GM12878 (cell line): ENCODE measurements at places on chromosomes 12 and 14. TPM values are rescaled to one million over a fixed set of nuclear protein-coding genes. Genes with fewer than 3 reads are reported as not detected.
A peak's percentile ranks its signal among the peaks of the same experiment; 100 is the strongest.

- H3K4me1 ChIP-seq: no peaks in the 10 kb centered on the region
- no peak overlapping the region for H3K4me3 ChIP-seq
- no peak overlapping the region for H3K27ac ChIP-seq
- H3K36me3 ChIP-seq: no peaks in the 10 kb centered on the region
- no peak for DNase-seq
- H3K27me3 ChIP-seq: no peaks in the 10 kb centered on the region
Observed at GRCh38 chr12:16008421-16008824, 97.3 kb downstream of the DERA start.

DNA sequence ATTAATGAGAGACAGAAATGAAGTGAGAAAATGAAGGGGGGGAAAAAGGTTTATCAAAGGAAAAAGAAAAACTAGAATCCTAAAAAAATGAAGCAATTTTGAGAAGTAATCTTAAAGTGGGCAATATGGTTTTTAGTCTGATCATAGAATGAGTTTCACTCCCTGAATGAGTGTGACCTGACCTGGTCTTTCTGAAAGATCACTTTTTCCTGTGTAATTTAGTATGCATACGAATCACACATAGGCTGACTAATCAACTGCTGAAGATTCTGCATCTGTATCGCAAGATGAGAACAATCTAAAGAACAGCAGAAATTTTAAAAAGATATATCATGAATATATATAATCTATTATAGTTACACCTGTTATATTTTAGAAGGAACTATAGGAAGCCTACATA is 11.3 kb downstream of the GNPTAB start:
- no peak overlapping the region for H3K4me3 ChIP-seq
- peaks cover 11% of the 10 kb centered on the region for H3K4me1 ChIP-seq
- no peaks in the 10 kb centered on the region for H3K27me3 ChIP-seq
- DNase-seq: no peak
- H3K36me3 ChIP-seq: no peaks in the 10 kb centered on the region; the same call in 1 of the 2 replicates

- no peak overlapping the region for H3K27ac ChIP-seq
- no peak for DNase-seq
Observed at GRCh38 chr12:62916632-62917425, 18.1 kb downstream of the PPM1H start.

- no peaks in the 10 kb centered on the region for H3K27me3 ChIP-seq
- no peaks in the 10 kb centered on the region for H3K36me3 ChIP-seq
- H3K4me3 ChIP-seq: no peak overlapping the region
- H3K27ac ChIP-seq: no peak overlapping the region
Observed at GRCh38 chr14:90177539-90178189, 78.7 kb upstream of the PSMC1 start.

- peak overlapping the region; percentile 72 for H3K27ac ChIP-seq
- no peaks in the 10 kb centered on the region for H3K36me3 ChIP-seq
- peaks cover 30% of the 10 kb centered on the region for H3K4me1 ChIP-seq
- no peaks in the 10 kb centered on the region for H3K27me3 ChIP-seq
- H3K4me3 ChIP-seq: no peak overlapping the region
- peak; percentile 79 for DNase-seq
Observed at GRCh38 chr14:30849354-30849753, 25.0 kb upstream of the COCH start.

DNA sequence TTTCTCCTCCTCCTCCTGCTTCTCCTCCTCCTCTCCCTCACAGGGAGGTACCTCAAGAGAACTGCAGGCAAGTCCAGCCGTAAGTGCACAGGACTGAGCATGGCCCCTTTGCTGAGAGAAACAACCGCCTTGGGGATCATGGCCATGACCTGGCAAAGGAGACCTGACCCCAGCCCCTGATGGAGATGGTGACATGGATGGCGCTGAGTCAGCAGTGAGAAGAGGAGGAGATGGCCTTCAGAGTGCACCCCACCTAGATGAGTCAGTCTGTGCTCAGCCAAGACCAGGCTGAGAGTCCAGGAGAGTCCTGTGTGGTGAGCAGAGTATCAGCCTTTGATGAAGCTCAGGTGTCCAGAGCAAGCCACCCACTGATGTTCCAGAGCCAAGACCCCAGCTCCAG is 36.4 kb downstream of the MEG3 start:
- H3K27me3 ChIP-seq: no peaks in the 10 kb centered on the region
- no peak for DNase-seq
- H3K27ac ChIP-seq: no peak overlapping the region

DNA sequence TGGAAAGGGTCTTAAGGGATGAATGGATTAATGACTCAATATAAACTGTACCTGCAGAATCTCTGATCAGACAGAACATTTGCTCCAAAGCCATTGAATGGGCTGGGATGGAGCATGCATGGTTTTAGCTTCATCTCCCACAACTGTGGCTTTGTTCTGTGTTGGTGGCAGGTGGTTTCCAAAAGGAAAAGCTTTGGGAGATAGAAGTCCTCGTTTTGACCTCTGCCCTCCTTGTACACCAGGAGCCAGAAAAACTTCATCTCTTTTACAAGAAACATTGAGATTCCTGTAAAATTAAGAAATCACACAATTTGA is 39.5 kb downstream of the GPR65 start:
- no peaks in the 10 kb centered on the region for H3K4me1 ChIP-seq
- no peaks in the 10 kb centered on the region for H3K36me3 ChIP-seq
- H3K27me3 ChIP-seq: no peaks in the 10 kb centered on the region
- no peak for DNase-seq

- DNase-seq: no peak
- H3K27ac ChIP-seq: no peak overlapping the region
- H3K27me3 ChIP-seq: no peaks in the 10 kb centered on the region
- H3K4me1 ChIP-seq: no peaks in the 10 kb centered on the region
Observed at GRCh38 chr12:125454786-125455480, 389.7 kb downstream of the AACS start.

DNA sequence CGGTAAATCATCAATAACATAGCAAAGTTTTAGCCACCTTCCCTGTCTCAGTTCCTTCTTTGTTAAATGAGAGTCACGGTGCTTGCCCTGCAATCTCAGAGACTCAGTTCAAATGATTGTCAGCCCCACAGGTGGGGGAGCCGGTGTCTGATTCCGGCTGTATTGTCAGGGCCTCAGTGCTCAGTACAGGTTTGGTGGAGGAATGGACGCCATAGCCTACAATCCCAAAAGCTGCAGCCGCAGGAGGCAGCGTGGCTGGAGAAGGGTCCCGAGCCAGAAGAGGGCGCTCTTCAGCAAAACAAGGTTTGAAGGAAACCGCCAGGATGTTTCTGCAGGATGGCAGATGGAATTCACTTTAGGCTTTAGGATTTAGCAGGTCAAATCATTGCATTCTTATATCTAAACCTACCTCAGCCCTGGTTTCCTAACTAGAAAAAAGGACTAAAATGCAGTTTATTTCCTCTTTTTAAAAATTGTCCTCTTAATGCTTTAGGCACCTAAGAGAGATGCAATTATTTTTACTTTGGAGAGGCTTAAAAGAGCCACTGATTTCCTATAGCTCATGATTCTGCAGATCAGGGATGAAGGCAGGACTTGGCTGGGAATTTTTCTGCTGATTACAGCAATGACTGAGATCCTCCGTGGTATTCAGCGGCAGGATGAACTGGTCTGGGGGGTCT is 29.2 kb downstream of the FOS start:
- no peaks in the 10 kb centered on the region for H3K27me3 ChIP-seq
- DNase-seq: no peak
- H3K27ac ChIP-seq: no peak overlapping the region
- H3K4me3 ChIP-seq: no peak overlapping the region
- H3K4me1 ChIP-seq: peaks cover 8% of the 10 kb centered on the region

DNA sequence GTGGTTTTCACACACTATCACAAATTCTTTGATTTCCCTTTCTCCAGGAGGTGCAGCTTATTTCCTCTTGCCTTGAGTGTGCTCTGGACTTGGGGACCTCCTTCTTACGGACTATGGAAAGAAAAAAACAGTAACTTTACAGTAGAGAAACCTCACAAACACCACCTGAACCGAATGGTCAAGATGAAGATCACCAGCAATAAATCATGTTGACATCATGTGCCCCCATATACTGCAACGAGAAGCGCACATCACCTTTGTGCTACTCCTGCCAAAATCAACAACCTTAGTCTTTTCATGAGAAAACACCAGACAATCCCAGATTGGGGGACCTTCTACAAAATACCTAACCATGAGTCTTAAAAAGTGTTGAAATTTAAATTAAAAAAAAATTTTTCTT is 13.3 kb upstream of the NYNRIN start:
- no peak overlapping the region for H3K27ac ChIP-seq
- no peaks in the 10 kb centered on the region for H3K36me3 ChIP-seq
- no peaks in the 10 kb centered on the region for H3K27me3 ChIP-seq
- H3K4me3 ChIP-seq: no peak overlapping the region

- peaks cover 14% of the 10 kb centered on the region for H3K4me1 ChIP-seq
- no peaks in the 10 kb centered on the region for H3K27me3 ChIP-seq
- H3K4me3 ChIP-seq: no peak overlapping the region
- peaks cover 1% of the 10 kb centered on the region; the same call in 1 of the 2 replicates for H3K36me3 ChIP-seq
- H3K27ac ChIP-seq: no peak overlapping the region
Observed at GRCh38 chr14:73267474-73267873, 30.2 kb downstream of the PAPLN start.

DNA sequence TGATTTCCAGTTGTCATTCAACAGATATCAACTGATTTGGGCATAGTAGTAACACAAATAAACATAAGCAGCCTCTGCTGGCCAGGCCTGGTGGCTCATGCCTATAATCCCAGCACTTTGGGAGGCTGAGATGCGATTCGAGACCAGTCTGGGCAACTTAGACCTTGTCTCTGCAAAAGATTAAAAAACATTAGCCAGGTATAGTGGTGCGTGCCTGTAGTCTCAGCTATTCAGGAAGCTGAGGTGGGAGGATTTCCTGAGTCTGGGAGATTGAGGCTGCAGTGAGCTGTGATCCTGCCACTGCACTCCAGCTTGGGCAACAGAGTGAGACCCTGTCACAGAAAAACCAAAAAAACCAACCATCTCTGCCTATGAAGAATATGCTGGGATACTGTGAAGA is 7.1 kb downstream of the METAP2 start:
- H3K27ac ChIP-seq: no peak overlapping the region
- no peaks in the 10 kb centered on the region for H3K36me3 ChIP-seq
- H3K27me3 ChIP-seq: no peaks in the 10 kb centered on the region
- H3K4me1 ChIP-seq: peaks cover 5% of the 10 kb centered on the region; the same call in 1 of the 2 replicates
- no peak overlapping the region for H3K4me3 ChIP-seq

GRCh38 chr14:81208489-81208888 is 12.3 kb downstream of the GTF2A1 start:
- H3K27ac ChIP-seq: peak overlapping the region; percentile 28; the same call in 1 of the 2 replicates
- H3K4me3 ChIP-seq: no peak overlapping the region
- H3K27me3 ChIP-seq: no peaks in the 10 kb centered on the region

DNA sequence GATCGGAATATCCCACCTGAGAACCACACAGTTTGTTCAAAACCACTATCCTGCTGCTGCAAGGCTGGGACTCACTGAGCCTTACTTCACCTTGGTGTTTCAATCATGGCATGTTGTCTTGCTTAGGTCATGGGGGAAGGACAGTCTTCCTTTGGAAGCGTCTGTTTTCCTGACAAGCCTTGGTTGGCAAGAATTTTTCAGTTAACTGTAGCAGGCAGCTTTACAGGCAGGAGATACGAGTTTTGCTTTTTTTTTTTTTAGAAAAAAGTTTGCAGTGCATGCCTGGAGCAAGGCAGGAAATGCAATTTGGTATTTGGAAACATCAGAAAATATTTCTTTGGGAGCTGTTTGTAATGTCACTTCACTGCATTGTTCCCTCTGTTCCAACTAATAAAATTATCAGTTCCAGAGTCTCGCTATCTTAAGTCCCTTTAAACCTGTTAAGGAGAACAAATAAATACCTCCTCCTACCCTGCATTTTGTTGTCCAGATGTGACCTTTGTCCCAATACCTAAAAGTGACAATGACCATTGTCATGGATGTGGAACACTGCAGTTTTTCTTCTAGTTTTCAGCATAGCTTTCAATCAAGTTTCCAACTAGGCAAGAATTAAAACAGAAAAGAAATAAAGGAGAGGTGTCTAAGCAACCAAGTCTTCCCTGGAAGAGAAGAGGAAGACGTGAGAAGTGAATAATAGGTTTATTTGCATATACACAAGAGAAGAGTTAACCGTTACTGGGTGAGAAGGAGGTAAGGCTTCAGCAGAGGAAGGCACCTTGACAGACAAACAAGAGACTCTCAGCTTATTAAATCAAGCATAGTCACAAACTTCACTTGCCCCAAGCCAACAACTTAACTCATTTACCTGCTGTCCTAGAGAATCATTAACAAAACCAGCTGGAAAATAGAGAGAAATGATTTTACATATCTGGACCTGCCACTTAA is 71.4 kb upstream of the ACTN1 start:
- H3K4me3 ChIP-seq: no peak overlapping the region
- H3K27ac ChIP-seq: no peak overlapping the region
- H3K36me3 ChIP-seq: peaks cover 15% of the 10 kb centered on the region; the same call in 1 of the 2 replicates
- no peak for DNase-seq
- no peaks in the 10 kb centered on the region for H3K27me3 ChIP-seq
- H3K4me1 ChIP-seq: no peaks in the 10 kb centered on the region

DNA sequence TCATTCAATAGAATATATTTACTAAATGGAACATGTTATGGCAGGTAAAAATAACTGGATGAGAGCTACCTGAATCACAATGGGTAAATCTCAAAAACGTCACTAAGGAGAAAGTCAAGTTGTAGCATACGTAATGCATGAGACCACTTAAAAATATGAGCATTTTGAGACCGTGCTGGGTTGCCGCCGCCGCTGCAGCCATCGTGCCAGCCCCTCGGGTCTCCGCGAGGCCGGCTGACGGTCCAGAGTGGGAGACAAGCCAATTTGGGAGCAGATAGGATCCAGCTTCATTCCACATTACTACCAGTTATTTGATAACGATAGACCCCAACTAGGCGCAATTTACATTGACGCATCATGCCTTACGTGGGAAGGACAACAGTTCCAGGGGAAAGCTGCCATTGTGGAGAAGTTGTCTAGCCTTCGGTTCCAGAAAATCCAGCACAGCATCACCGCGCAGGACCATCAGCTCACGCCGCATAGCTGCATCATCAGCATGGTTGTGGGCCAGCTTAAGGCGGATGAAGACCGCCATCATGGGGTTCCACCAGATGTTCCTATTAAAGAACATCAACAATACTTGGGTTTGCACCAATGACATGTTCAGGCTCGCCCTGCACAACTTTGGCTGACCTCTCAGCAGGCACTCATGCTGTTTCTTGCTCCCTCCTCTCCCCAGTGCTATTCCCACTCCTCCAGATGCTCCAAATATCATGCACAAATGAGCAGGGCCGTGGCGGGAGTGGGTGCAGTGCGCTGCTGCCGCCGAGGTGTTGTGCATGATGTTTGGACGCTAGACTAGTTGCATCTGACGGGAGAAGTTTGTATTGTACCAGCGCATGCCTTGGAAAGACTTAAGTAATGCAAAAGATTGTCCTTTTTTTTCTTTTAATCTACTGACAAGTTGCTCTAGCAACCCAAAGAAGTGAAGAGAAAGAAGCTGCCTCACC is 6.3 kb upstream of the BRMS1L start:
- no peaks in the 10 kb centered on the region for H3K4me1 ChIP-seq
- DNase-seq: no peak
- H3K36me3 ChIP-seq: no peaks in the 10 kb centered on the region
- no peak overlapping the region for H3K27ac ChIP-seq

Gene CLEC1B
- not detected in 2 replicates for total RNA-seq

Gene EFS
- total RNA-seq: 0.08 TPM in 1 of 2 replicates, not detected in the other

Gene MEG3
- total RNA-seq: 0.66 and 0.95 TPM in 2 replicates

Gene DLGAP5
- total RNA-seq: 66.8 and 72.0 TPM in 2 replicates

Gene MIP
- 0.15 TPM in 1 of 2 replicates, not detected in the other for total RNA-seq

Gene SERPINA1
- total RNA-seq: 5.1 and 6.6 TPM in 2 replicates

Gene KRT79
- not detected in 2 replicates for total RNA-seq

Gene DPF3
- 2.7 and 3.2 TPM in 2 replicates for total RNA-seq
